CD4-positive, CD25-positive, alpha-beta regulatory T cell (primary cell): ENCODE measurements at places on chromosomes 7 and 10.

DNA sequence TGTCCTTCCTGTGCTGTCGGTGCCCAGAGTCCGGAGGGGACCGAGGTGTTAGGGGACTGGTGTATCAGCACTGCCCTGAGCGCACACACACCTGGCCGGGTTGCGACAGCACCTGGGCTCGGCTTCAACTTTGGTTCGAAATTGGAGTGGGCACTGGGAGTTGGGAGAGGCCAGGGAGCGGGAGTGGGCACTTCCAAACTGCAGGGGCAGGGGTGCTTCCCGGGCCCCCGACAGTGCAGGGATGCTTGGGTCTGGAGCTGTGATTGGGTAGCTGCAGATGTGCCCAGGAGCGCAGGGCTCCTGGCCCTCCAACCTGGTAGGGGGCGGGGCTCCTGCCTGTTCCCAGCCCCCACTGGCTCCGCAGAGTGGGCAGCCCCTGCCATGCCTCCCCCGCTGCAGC, 7.7 kb downstream of the BBS9 start:
- DNase-seq: no peak

DNA sequence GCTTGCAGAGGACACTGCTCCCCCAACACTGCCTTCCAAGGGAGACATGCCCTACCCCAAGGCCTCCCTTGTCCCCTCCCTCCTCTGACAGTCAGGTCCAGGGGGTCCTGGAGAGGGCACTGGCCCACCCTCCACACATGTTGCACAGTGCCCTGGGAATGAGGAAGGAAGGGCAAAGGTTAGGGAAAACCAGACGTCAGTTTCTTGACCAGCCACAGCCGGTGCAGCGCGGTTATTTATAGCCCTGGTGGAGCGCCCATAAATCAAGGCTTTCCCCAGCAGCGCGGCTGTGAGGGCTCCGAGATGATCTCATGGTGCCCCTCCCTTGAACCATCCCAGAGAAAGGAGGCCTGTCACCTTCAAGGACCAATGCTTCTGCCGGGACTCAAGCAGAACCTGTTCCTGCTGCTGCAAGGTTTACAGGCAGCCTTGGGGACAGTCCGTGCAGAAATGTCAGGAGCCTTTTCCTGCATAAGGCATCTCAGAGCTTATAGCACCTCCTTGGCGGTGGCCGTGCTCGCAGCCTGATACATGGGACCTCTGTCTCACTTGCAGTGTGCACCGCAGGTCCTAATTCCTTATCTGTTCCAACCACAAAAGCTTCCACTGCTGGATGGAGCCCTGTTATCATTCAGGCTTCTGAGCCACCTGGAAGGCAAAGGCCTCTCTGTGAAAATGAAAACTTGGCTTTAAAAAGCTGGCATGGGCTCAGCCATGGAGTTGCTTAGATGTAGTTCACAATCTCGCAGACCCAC, 127.3 kb downstream of the LHPP start:
- no peak for DNase-seq

DNA sequence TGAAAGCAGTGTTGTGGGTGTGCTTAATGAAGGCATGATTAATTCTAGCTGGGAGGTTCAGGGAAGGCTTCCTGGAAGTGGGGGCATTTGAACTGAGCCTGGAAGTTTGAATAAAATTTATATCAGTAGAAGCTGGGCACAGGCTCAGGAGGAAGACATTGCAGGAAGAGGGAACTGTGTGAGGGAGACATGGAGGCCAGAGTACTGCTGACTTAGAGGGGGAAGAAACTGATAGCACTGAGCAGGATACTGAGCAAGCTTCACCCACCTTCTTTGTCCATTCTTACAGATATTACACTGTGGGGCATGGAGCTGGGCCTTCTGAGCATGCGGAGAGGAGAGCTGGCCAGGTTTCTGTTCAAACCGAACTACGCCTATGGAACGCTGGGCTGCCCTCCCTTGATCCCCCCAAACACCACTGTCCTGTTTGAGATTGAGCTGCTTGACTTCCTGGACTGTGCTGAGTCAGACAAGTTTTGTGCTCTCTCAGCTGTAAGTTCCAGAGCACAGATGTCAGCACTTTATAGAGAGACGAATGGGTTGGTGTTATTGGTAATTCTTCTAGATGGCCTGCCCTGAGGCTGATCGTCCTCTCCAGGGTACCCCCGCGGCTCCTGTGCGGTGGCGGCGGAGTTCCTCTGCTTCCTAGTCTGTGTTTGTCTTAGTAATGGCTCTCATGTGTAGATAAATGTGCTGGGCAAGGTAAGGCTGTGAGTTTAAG, 2.1 kb downstream of the FKBP6 start:
- DNase-seq: no peak

DNA sequence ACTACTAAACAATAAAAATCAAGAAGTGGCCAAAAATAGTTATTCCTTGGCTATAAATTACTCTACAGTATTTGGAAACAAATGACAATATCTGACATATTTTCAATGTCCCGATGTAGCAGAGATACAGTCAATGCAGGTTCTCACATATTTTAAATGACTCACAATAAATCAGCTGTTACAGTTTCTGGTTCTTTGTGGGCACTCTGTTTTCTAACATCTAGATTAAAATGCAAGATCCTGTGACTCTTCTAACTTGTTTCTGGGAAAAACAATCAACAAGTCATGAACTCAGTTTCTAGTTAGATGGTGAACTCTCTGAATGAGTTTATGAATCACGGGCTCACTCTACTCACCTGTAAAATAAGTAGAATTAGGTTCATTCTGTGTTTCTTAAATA, 849.6 kb upstream of the MBL2 start:
- DNase-seq: no peak

DNA sequence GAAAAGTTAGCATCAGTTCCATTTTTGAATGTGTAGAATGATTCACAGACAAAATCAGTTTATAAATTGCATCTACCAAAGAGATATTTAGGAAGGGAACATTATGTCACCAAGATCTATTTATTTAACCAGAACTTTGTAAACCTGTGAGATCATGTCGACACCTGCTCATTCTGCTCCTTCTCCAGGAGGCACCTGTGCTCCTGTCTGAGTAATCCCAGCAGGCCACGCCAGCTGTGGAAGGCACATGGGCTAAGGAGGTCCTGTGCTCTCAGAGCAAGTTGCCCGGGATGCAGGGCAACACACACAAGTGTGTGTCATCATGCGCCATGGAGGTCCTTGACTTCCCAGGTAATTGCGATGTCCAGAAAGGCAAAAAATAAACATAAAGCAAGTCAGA, 45.5 kb upstream of the ADARB2 start:
- no peak for DNase-seq

DNA sequence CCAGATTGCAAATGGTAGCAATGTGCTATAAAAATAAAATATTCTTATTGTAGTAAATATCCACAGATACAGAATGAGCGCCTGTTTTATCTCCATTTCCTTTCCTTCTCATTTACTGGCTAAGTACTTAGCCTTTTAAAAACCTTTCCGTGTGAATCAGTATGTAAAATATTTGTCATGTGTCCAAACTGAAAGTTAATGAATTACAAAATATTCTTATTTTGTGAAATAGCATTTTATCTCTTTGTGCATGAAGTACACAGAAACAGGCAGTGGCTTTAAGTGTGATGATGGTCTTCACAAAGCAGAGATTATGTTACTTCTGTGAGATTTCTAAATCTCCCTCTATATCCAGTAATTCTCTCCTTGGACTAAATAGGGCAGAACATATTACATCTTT, 56.7 kb upstream of the KIAA1217 start:
- DNase-seq: no peak
